ENCODE measurements at places on chromosomes 6 and 20. TPM values are rescaled to one million over a fixed set of nuclear protein-coding genes. Genes with fewer than 3 reads are reported as not detected.

DNA sequence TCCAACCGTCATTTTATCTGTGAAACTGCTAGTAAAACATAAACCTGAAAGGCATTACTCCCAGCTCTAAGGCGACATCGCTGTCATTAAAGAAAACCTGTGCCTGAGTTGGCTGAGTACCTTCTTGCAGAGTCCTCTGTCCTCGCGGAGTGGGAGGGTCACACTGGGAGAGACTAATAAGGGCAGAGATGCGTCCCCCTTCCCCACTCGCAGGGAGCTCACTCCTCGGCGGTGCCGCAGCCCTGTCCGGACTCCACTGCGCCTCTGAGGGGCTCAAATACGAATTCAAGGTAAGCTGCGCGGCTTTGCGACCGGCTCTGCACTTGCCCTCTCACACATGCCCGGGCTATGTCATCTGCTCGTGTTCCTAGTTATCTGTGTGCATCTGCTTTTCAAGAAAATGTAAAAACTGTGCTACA is at the start of gene COL19A1:
TSS of gene COL19A1 (plus strand) at position 206 of the 419 bp plus-strand sequence. CDS start 13,012 bp downstream, outside the sequence.
- DNase-seq = peak; percentile 19

AVP gene
- not detected for polyA plus RNA-seq

CHRNA4 gene
- polyA plus RNA-seq = 0.06 TPM

DNA sequence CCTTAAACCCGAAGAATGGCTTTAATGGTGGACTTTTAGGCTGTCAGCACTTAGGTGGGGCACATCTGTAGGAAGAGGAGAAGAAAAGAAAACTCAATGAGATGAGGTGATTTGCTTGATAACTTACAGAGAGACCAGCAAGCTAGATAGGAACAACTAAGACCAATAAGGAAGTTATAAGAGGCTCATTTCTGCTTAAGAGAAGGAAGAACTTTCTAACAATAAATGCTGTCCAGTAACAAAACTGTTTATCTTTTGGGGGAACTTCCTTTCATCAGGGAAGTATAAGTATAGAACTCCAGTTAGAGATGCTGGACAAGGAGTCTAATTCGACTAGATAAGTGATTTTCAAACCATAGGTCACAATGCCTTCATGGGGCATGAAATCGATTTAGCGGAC is 107.2 kb upstream of the SIRPA start:
- DNase-seq = no peak

ZNF334 gene
- polyA plus RNA-seq = 1.4 TPM

GRCh38 chr6:149978610-149979009 is 14.9 kb downstream of the ULBP1 start:
- no peak for DNase-seq

DNA sequence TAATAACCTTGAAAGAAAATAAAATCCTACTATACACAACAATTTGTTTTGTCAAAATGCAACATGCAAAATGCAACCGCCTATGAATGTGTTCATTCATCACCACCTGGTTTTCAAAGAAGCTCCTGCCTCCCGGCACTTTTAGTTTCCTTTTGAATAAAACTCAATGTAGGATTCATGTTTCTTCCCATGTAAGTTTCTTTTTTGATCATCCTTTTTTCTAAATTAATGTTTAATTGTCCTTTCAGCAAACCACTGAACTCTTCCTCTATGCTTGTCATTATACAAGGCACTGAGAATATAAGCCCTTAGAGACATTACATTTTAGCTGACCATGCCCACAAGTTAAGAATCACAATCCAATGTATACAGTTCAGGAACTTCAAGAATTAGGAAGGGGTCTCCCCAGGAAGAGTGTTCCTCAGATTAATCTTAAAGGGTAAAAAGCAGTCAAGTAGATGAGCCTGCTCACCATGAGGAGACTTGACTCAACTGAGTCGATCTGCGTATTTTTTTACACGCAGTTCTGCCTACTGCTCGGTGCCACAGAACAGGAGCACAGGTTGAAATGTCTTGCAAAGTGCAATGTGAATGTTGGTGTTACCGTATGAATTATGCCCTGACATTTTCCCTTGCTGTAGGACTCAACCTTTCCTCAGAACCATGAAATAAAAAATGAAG is 7.2 kb upstream of the THEMIS start:
- no peak for DNase-seq

GRCh38 chr6:131694832-131695426 is 6.3 kb downstream of the OR2A4 start:
- DNase-seq = peak; percentile 56

- DNase-seq = no peak
Observed at GRCh38 chr6:134706806-134707205, 243.1 kb downstream of the ALDH8A1 start.

GRCh38 chr6:87826424-87826823 is 124.4 kb upstream of the AKIRIN2 start:
- peak; percentile 91 for DNase-seq

TUBB2A gene
- 40.6 TPM for polyA plus RNA-seq

DNA sequence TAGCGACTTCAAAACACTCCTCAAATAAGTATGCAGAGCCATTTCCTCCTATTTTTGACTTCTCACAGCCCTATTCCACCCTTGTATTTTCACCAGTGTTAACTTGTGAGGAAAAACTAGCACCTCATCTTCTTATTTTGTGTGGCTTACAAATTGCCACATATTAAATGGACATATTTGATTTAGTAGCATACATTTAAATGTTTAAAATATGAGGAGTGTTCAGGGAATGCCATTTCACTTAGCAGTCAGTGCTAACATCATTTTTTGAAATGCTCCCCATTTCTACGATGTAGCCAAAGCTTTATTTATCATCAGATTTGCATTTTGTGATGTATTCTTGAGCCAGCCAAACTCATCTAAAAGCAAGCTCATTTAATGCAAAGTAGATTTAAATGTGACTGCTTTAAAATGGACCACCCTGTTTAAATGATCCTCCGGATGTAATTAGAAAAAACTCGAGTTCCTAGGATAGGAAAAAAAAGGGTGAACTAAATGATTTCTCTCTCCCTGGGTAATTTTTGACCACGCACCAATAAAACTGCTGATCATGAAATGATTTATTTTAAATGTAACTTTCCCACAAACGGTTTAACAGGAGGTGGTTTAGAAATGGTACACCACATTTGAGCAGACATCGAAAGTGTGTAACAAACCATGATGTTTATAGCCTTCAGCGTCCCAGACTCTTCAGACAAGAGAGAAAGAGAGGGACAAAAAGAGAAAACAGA is 172.6 kb downstream of the CD83 start:
- DNase-seq = peak; percentile 80

SLC22A2 gene
- not detected for polyA plus RNA-seq

NKX2-4 gene
- polyA plus RNA-seq = not detected

SLC52A3 gene
- 1.5 TPM for polyA plus RNA-seq

MAFB gene
- 7.7 TPM for polyA plus RNA-seq

TCF21 gene
- 14.5 TPM for polyA plus RNA-seq

- no peak for DNase-seq
Observed at GRCh38 chr6:116156405-116157326, 30.7 kb upstream of the COL10A1 start.

- DNase-seq = no peak
Observed at GRCh38 chr6:5028921-5029320, 25.1 kb upstream of the RPP40 start.

DNA sequence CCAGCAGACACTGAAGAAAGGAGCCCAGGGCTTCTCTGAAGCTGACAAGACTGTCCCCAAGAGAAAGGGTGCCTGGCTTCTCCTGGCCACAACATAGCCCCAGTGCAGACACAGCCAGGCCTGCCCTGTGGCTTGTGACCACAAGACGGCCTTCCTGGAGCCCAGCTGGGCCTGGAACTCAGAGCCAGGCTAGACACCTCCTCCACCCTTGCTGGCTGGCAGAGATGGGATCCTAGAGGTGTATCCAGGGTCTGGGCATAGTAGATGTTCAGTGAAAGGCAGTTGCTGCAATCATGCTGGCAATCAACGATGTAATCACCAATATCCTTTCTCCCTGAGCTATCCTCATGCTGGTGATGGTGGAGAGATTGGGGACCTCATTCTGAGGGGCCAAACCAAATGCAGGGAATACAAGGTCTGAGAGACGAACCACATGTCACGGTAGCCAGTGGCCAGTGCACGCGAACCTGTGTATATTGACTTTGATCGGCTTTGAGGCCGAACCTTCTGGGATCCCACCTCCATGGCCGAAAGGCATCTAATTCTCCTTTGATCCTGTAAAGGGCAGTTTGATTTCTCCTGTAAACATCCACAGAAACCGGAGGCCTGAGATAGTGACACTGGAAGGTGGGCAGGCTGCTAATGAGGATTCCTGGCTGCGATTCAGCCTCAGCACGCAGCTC is 115.2 kb downstream of the PSMB1 start:
- DNase-seq = no peak

DNA sequence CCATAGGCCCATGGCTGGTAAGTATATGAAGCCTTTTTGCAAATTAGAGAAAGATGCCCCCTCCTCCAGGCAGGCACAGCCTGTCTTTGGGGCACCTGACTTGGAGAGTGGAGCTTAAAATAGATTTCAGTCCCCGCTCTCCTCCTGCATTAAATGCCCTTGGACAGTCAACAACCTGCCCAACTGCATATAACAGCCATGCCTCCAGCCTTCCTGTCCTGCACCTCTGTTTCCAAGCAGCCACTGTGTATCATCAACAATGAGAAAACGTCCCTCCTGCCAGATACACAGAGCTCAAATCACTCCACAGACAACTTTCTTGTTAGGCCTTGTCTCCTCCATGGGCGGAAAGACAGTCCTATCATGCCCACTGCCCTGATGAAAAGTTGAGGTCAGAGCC is 3.4 kb downstream of the CDH22 start:
- DNase-seq = no peak

SNAI1 gene
- 7.3 TPM for polyA plus RNA-seq

PNPLA1 gene
- polyA plus RNA-seq = 5.6 TPM

SSTR4 gene
- not detected for polyA plus RNA-seq

DNA sequence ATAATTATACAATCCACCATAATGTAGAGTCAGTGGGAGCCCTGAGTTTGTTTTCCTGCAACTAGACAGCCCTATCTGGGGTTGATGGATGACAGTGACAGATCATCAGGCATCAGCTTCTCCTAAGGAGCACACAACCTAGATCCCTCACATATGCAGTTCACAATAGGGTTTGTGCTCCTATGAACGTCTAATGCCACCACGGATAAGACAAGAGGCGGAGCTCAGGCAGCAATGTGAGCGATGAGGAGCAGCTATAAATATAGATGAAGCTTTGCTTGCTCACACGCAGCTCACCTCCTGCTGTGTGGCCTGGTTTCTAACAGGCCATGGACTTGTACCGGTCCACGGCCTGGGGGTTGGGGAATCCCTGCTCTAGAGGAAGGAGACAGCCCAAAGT is 25.9 kb downstream of the EDEM2 start:
- no peak for DNase-seq

GRCh38 chr6:3165631-3166534 is 8.5 kb upstream of the TUBB2A start:
- no peak for DNase-seq

LIME1 gene
- polyA plus RNA-seq = 19.9 TPM

POM121L2 gene
- polyA plus RNA-seq = not detected

DNA sequence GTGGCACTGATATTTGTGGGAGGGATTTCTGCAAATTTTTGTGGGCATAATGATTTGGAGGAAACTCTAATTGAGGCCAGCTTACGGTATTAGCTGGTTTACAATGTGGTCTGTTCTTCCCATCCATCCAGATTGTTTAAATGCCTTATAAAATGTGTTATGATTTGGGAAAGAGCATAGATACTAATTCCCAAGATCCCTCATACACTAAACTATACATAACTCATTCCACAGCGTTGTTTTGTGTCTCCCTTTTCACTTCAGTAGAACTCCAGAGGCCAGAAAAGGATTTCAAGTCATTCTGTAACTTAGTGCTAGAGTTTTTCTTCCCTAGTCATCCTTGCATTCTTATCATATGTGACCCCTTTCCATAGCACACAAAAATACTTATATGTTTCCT is 292.6 kb upstream of the NT5E start:
- no peak for DNase-seq

- no peak for DNase-seq
Observed at GRCh38 chr6:44666324-44666723, 278.8 kb downstream of the CDC5L start.

GRCh38 chr20:11047559-11047958 is 373.8 kb upstream of the JAG1 start:
- DNase-seq = no peak

TAGAP gene
- polyA plus RNA-seq = 1.7 TPM

APCDD1L gene
- polyA plus RNA-seq = 0.02 TPM

SLC17A9 gene
- 9.9 TPM for polyA plus RNA-seq

- peak; percentile 95 for DNase-seq
Observed at GRCh38 chr6:168088161-168089053, 9.4 kb upstream of the FRMD1 start.

DNA sequence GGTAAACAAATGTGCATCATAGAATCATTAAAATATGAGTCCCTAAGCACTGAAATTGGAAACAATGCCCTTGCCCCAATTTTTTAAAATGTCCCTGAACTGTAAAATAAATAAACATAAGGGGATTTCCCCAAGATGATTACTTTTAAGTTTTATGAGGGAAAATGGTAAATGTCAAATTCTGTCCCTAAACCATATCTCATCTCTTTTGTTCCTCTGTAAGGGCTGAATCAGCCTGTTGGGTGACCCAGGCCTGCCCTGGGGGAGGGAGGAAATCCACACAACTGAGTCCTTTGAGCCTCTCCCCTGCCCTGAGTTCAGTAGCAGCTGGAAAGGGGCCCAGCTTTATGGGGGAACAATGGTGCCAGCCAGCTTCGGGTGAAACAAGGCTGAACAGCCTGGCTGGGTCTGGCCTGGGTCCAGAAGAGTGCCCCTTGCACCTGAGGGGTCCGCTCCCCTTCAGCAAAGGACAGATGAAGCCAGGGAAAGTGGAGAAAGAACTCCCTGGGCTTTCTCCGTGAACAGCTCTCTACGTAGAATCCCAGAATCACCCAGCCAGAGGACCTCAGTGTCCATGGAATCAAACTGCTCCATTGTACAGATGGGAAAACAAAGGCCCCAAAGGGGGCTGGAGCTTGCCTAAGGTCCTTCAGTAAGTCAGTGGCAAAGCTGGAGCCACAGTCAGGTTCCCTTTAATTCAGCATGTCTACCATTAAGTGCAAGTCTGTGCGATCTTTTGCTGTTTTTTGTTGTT is 28.2 kb upstream of the ITCH start:
- no peak for DNase-seq
